ENCODE measurements at places on chromosomes 12 and 14.
A peak's percentile ranks its signal among the peaks of the same experiment; 100 is the strongest.

DNA sequence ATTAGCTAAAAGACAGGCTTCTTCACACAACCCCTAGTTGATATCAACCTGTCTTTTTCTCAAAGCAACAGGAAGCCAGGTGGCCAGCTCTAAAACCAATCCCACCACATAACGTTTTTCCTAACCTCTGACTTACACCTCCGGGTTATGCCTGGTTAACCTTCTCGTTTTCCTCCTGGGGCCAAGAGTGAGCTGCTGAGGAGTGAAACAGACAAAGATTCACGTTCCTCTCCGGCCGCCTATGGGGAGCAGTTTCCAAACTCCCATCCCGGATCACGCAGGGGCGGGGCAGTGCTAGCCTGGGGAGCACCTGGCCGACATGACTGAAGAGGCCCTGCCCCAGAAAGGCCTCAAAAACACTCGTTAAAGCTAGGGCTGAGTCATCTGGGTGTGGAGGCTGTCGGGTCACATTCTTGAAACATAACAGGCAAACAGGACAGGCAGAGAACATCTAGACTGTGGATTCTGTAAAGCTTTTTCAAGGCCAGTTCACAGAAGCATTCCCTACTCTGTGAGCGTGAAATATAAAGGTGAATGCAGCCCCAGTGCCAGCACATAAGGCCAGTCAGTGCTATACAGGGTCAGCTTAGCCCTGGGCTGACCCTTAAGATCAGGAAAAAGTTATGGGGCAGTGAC lies 25.9 kb upstream of the LGALS3 start:
- peak; percentile 71 for DNase-seq

- DNase-seq = no peak
Measured at GRCh38 chr14:64391113-64391725, 3.1 kb downstream of the MTHFD1 start.

- no peak for DNase-seq
Measured at GRCh38 chr12:12786351-12786705, 869 bp downstream of the APOLD1 start.

DNA sequence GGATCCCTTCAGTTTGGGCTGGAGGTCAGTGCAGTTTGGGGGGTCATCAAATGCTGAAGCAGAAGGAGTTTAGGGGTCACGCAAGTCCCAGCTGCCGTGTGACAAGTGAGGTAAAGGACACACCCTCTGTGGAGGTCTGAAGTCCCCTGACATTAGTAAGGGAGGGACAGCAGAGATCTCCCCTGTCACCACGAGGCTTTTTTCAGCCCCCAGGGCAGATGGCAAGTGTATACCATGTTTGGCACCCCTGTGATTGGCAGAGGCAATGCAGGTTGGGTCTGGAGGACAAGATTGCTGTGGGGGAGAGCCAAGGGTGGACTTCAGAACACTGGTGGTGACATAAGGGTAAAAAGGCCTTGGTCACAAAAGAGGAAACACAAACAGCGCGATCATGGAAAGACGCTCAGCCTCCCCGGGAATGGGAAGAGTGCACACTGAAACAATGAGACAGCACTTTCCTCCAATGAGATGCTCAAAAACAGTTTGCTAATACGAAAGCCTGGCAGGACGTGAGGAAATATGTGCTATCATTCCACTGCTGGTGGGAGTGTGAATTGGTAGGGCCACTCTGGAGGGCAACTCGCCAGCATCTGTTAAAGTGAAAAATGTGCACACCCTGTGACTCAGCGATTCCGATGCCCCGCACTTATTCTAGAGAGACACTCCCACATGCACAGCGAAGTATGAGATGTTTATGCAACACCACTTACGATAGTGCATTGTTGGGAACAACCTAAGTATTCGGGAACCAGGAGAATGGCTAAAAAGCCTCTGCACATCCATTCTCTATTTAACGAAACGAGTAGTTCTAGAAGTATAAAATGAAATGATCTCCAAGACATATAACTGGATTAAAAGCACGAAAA lies 14.4 kb upstream of the CD27 start:
- DNase-seq = no peak

GRCh38 chr12:12451098-12451497 lies 94.2 kb downstream of the BORCS5 start:
- DNase-seq = no peak

GRCh38 chr14:91749868-91750267 lies 18.0 kb upstream of the CATSPERB start:
- DNase-seq = no peak

GRCh38 chr14:70023871-70024270 lies 144.7 kb downstream of the SMOC1 start:
- DNase-seq = no peak

DNA sequence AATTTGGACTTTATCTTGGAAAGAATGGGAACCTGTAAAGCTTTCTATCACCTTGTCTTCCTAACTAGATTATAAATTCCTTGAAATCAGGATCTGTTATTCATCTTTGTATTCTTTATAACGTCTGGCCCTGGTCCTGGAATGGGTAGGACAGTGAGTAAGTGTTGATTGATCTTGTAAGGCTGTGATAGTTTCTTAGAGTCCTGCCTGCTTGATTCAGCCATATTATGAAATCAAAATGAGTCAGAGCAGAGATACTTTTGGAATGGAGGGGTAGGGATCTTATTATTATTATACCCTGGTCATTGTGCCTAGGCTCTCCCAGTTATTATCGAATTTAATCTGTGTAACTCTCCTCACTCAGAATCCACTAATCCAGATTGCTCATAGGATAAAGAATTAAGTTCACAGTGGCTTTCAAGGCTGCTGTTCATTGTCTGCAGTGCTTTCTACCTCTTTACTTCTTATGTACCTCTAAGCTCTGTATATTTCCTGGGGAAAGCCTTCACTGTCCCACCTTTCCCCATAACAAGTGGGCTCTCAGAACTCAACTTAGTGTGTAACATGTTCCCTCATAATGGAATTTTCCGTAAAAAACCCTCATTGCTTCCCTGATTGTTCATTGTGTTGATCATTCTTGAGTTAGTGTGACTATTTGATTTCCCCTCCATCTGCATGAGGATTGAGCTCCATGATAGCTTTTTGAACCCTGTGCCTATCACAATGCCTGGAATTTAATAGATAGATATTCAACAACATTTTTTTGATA lies 93.3 kb downstream of the DAAM1 start:
- DNase-seq = no peak

DNA sequence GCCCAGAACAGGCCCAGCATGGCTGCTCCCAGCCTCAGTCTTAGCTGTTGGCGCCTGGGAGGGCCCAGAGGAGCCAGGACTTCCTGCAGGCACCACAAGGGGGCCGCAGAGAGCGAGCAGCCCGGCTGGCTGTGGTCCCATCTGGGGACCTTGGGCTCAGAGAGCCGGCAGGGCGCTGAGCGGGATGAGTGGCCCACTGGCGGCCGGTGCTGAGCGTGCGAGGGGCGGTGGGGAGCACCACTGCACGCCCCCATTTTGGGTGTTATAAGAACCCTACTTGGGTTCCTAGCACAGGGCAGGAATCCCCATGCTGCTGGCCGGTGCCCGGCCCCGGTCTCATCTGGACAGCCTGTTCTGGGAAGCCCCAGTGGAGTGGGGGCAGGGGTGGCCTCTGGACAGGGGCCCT lies 25.9 kb upstream of the CRIP2 start:
- DNase-seq = peak; percentile 52

GRCh38 chr14:99947695-99948094 lies 117.5 kb upstream of the EVL start:
- DNase-seq = no peak

DNA sequence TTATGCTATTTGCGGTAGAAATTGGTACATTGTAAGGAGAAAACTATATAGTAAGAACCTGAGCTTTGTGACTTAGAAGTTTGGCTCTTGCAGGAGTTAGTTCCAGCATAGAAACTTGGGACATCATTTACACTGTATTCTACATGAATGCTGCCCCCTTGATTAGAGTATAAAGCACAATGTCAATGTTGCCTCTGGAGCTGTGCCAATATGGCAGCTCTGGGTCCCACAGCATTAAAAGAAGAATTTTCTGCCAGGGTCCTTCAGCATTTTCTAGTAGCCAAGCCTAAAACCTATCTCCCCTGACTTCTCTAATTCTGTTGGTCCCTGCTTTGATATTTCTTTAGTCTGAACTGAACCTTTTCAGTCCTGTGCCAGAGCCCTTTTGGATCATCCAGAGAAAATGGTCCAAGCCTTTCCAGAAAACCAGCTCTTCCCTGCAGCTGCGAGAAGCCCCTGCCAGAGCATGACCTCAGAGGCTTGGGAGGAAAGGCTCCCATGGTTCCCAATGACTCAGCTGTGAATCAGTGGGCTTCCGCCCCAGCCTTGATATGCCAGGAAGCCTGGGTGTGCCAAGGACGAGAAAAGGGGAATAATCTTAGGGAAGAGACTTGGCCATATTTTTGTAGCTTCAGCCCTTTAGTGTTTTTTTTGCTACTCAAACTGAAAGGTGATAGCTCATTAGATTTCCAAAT lies 43.2 kb downstream of the PLEKHG7 start:
- DNase-seq = no peak

GRCh38 chr12:2693244-2693860 lies 101.4 kb upstream of the FKBP4 start:
- no peak for DNase-seq

DNA sequence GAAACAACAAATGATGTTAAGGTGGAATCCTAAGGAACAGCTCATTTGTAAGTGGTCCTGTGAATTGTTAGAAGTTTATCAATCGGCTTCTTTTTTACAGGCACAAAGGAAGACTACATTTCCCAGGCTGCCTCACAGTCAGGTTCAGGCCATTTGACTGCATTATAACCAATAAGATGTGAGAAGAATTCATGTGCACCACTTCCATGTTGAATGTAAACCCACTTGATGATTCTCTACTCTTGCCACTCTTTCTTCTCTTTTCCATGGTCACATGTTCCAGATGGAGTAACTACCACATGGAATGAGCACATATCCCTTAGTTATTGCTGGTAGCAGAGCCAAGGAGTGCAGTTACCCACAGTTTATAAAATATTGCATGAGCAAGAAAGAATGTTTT lies 67.1 kb upstream of the GZMB start:
- DNase-seq = no peak

DNA sequence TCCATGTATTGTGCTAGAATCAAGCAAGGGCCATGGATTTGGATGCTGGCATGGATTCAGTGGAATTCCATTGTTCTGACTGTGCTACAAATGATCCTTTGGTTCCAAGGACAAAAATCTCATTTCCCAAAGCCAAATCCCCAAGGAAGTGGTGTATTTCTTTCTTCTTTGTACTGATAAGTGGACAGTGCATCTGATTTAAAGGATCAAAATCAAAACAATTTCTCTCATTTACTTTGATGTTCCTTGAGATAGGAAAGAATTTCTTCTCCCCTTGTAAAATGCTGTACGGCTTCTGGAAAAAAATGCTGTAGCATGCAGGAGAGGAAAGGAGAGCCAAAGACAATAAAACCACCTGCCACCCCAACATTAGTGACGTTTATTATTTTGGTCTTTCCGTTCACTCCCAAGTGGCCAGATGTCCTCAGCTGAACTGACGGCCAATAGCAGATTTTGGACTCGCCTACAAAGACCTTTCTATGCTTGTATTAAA lies 185.7 kb downstream of the PRKD1 start:
- no peak for DNase-seq

DNA sequence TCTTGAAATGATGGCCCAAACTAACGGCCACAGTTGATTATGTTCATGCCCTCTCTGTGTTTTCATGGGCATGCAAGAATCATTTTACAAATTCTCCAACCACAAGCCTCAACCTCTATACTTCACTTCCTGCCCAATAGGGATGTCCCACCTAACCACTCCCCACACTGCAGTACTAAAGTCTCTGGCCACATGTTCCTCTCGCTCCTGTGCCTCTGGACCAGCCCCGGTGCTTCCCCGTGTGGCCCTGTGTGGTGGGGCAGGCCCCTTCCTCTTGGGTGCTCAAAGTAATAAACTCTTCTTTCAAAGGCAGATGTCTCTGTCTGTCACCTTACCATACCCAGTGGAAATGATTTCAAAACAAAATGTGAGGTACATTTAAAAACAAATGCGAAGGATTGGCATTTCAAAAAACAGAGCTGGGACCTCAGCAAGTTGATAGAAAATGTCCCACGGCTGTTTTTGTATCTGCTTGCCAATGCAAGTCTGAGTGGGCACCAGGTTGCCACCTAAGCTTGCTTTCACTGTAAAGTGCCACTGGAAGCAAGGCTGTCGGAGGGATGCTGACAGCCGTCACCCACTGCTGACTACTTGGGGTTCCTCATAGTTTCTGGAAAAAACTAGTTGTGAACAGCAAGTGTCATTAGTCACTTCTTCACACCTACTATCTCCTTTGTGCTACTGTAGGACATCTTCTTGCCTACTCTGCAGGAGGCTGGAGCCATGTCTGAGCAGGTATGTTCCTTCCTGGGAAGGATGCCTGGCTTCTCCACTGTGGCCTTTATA lies 8.2 kb upstream of the SERPINA11 start:
- no peak for DNase-seq

- no peak for DNase-seq
Measured at GRCh38 chr14:77353469-77354141, 23.3 kb downstream of the TMED8 start.

- DNase-seq = no peak
Measured at GRCh38 chr14:22531451-22532344, 57.3 kb downstream of the DAD1 start.

- DNase-seq = no peak
Measured at GRCh38 chr14:64910847-64911495, 3.3 kb upstream of the CHURC1 start.

- no peak for DNase-seq
Measured at GRCh38 chr14:22847661-22848341, 11.4 kb downstream of the MMP14 start.

DNA sequence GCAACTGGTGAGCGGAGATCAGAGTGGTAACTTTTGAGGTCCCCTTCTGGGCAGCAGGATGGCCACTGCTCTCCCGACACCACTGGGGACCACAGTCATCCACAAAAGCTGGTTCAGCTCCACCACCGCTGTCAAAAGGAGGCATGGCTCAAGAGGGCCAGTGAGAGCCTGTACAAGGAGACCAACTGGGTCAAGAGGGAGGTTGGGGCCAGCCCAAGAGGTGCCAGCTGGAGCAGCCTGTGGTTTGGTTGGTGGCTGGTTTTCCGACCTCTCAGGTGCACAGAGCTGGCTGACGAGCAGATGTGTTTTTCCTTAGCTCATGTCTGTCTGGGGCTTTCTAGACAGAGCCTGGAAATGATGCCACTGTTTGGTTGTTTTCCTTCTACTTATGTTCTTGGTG lies 60.1 kb downstream of the ERH start:
- DNase-seq = no peak

GRCh38 chr14:66401449-66402095 lies 84.6 kb upstream of the CCDC196 start:
- DNase-seq = no peak

GRCh38 chr14:62409626-62410300 lies 635.5 kb downstream of the KCNH5 start:
- DNase-seq = no peak

- no peak for DNase-seq
Measured at GRCh38 chr12:15230751-15231150, 9.5 kb upstream of the RERG start.

All from stimulated activated naive CD8-positive, alpha-beta T cell treated with anti-CD3 and anti-CD28 coated beads, Interleukin-15, amount 100 ng/mL, for 72 hours (primary cell).